Left lung (tissue), 14 donors: ENCODE measurements at places on chromosomes 4 and X. TPM values are rescaled to one million over a fixed set of nuclear protein-coding genes. Genes with fewer than 3 reads are reported as not detected.

DNA sequence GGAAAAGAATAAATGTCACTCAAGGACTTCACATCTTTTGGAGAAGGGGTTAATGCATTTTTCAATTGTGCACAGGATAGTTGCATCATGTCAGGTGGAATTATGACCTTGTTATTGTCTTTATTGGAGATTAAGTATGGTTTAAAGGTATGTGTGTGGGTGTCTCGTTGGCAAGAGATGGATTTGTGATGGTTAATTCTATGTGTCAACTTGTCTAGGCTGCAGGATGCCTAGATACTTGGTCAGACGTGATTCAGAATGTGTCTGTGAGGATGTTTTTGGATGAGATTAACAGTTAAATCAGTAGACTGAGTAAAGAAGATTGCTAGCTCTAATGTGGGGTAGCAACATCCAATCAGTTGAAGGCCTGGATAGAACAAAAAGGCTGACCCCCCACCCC lies 42.2 kb upstream of the HSD17B10 start:
- no peaks in the 10 kb centered on the region for H3K4me1 ChIP-seq
- H3K4me3 ChIP-seq, result no peak overlapping the region
- H3K36me3 ChIP-seq, result no peaks in the 10 kb centered on the region
- no peak overlapping the region for H3K27ac ChIP-seq
- DNase-seq, result no peak

ANXA10 gene
- polyA plus RNA-seq, result not detected

DNA sequence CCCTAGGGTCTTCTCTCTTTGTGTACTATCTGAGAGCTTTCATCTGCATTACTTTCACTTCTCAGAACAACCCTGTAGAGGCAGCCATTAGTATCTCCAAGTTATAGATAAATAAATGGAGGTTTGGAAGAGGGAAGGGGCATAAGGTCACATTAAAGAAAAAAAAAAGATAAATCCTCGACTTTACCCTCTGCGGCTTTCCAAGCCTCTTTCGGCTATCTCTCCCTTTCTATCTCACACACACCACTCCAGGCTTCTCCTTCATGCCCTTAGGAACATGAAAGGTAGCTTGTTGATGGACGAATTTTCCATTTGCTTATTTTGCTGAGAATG lies 660 bp upstream of the ARHGEF9 start:
- H3K27me3 ChIP-seq, result no peaks in the 10 kb centered on the region
- H3K4me1 ChIP-seq, result no peaks in the 10 kb centered on the region
- no peaks in the 10 kb centered on the region for H3K36me3 ChIP-seq

DNA sequence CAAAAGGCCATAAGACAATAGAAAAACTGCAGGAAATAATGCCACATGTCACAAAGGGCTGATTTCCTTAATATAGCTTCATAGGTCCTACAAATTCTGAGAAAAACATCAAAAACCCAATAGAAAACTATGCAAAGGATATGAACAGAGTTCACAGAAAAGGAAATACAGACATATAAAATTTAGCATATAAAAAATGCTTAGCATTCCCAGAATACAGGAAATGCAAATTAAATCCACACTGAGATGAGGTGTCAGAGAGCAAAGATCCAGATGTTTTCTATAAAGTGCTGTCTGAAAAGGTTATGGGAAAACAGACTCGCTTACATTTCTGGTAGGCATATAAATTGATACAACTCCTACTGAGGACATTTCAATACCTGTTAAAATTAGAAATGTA lies 33.8 kb downstream of the TXK start:
- peak; percentile 23 for DNase-seq
- H3K4me3 ChIP-seq, result no peak overlapping the region
- no peak overlapping the region for H3K27ac ChIP-seq

GRCh38 chrX:1361275-1361674 lies 24.7 kb downstream of the IL3RA start:
- H3K4me3 ChIP-seq, result no peak overlapping the region
- no peaks in the 10 kb centered on the region for H3K4me1 ChIP-seq
- H3K27me3 ChIP-seq, result no peaks in the 10 kb centered on the region
- no peak for DNase-seq

DNA sequence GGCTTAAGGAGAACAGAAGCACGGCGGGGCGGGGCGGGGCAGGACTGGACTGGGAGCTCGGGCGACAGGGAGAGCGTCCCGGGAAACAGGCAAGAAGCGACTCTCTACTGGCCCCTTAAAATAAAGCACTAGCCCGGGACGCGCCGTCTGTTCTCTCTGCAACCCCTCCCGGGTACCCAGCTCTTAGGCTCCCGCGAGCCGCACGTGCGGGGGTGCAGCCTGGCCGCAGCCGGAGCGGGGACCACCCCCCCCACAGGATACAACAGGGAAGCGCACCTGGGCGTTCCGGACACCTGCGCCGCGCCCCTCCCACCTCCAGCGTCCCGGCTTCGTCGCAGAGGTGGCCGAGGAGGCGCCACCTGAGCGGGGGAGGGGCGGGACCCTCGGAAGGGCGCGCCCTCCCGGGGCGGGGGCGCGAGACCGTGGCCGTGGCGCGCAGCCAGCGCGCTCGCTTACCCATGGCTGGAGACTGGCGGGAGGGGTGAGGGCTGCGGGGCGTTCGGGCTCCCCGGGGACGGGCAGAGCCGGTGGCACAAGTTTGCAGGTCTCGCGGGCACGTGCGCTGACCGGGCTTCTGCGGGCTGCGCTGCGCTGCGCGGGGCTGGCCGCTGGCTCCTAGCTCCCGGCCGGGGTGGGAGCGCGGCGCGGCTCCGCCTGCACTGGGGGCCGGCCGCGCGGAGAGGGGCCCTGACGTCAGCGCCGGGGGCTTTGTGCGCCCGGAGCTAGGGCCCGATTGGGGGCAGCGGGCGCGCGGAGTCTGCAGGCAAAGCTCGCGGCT lies 91.5 kb downstream of the GEMIN8 start:
- no peaks in the 10 kb centered on the region for H3K36me3 ChIP-seq
- H3K4me3 ChIP-seq, result peak overlapping the region; percentile 45
- no peak for DNase-seq
- H3K27ac ChIP-seq, result no peak overlapping the region
